ENCODE measurements at places on chromosomes 7 and 10.

DNA sequence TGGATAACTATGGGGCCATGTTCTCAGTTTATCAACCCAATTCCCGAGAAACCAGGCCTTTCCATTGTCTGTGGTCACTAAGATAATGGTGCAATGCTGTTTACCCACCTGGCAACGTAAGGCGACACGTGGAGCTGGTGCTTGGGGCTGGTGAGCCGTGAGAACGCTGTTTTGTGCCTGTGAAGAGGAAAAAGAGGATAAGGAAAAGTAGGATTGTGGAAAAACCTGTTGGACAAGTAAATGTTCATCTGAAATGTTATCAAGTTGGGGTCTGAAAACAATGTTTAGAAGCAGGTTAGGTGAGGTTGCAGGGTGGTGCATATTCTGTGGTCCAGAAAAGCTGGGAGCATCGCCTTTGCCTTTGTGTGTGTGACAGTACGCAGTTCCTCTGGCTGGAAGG, 88.5 kb downstream of the PPP1R17 start:
- DNase-seq: no peak

DNA sequence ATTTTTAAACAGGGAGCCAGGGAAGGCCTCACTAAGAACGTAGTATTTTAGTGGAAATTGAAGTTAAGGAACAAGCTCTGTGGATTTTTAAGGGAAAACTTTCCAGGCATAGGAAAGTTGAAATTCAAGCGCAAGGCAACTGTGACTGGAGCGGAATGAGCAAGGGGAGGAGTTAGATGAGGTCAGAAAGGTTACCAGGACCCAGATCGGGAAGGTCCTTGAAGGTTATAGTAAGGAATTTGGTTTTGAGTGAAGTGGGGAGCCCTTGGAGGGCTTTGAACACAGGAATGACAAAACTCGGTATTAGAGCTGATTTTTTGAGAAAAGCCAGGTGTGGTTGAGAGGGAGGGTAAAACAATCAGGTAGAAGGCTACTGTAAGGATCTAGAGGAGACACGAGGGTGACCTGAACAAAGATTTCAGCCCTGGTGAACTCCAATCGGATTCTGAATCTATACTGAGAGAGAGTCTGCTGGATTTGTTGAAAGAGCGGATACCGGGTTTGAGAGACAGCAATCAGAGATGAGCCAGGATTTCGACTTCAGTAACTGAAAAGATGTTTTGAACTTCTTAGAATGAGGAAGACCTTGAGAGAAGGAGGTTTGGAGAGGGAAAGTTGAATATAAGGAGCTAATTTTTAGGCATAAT, 1013.9 kb downstream of the NRG3 start:
- DNase-seq: no peak

- DNase-seq: no peak
Measured at GRCh38 chr7:484356-485101, 35.1 kb downstream of the PDGFA start.

GRCh38 chr7:88311675-88312036, 5.0 kb upstream of the STEAP4 start:
- no peak for DNase-seq

GRCh38 chr10:120944586-120945125, 93.5 kb downstream of the WDR11 start:
- DNase-seq: no peak

DNA sequence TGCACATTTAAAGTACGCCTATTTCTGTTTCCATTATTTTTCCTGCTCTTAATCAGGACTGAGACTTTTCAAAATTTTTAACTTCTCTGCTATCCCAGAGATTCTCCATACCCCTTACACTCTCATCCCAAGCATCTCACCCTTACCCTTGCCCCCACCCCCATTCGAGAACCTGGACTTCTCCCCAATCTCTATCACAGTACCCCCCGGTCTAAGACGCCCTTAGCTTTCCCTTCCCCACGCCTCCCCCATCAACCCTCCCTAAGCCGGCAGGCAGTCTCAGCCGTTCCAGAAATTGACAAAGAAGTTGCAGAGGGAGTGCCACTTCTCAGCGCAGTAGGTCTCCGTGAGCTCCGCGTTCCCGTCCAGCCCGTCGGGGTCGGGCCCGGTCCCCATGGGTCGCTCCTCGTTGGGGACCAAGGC, 1.4 kb downstream of the FGFBP3 start:
- no peak for DNase-seq

DNA sequence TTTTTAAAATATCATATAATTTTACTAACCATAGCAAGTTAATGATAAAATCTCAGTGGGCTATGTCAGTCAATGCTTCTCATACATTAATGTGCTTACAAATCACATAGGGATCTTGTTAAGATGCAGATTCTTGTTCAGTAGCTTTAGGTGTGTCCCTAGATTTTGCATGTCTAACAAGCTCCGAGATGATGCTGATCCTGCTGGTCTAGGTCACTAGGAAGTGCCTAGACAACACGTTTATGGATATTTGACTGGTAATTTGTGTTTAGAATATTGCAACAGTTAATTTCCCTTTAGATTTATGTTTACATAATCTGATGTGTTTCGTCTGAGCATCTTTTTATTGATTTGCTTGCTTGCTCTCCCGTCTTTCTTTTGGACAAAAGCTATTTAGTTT, 12.7 kb downstream of the AHR start:
- DNase-seq: no peak

DNA sequence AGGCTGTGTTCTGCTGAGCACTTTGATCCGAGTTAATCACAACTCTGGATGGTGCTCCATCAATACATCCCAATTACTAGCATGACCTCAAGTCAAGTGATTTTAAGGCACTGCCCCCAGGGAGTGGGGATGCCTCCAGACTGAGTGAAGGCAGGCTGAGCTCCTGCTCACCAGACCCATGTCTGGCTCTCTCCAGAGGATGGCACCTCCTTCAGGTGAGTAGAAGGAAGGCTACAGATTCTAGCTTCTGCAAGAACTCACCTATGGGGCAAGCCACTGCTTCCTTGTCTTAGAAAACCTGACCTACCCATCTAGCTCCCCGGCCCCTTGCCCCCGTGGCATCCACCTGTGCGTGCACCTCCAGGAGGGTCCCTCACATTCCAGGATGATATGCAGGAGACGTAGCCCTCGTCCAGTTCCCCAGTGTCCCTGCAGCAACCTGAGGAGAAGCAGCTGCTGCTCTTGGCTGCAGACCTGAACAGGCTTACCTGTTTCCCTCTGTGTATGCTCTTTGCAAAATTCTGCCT, 390.3 kb downstream of the GRID1 start:
- DNase-seq: no peak

DNA sequence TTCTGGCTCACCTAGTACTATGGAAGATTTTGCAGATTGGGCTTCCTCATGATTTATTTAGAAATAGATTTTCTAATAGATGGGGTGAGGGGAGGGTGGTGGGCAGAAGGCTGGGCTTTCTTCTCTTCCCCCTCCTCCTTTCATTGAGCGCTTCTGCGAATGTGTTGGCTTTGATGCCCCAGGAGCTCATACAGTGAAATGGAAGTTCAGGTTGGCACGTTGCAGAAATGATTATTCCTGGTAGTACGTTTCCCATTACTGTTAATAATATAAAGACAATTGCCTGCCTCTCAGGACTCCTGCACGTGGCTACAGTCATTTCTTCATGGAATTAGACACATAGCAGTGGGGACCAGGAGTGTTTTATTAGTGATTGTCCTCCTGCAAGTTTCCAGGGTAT, 39.8 kb downstream of the TCF7L2 start:
- no peak for DNase-seq

- no peak for DNase-seq
Measured at GRCh38 chr10:83801983-83802382, 337.3 kb upstream of the GHITM start.

Data from CMK (cell line).